Globus pallidus (tissue), 1 donor: ENCODE measurements at places on chromosomes 12 and 14.

- no peak for DNase-seq
These were observed 337.5 kb downstream of the GLT1D1 start for GRCh38 chr12:129190827-129191226.

- DNase-seq, result no peak
These were observed 31.9 kb downstream of the CCDC91 start for GRCh38 chr12:28222081-28222700.

- no peak for DNase-seq
These were observed 59.4 kb downstream of the TMEM132C start for GRCh38 chr12:128326406-128326805.

DNA sequence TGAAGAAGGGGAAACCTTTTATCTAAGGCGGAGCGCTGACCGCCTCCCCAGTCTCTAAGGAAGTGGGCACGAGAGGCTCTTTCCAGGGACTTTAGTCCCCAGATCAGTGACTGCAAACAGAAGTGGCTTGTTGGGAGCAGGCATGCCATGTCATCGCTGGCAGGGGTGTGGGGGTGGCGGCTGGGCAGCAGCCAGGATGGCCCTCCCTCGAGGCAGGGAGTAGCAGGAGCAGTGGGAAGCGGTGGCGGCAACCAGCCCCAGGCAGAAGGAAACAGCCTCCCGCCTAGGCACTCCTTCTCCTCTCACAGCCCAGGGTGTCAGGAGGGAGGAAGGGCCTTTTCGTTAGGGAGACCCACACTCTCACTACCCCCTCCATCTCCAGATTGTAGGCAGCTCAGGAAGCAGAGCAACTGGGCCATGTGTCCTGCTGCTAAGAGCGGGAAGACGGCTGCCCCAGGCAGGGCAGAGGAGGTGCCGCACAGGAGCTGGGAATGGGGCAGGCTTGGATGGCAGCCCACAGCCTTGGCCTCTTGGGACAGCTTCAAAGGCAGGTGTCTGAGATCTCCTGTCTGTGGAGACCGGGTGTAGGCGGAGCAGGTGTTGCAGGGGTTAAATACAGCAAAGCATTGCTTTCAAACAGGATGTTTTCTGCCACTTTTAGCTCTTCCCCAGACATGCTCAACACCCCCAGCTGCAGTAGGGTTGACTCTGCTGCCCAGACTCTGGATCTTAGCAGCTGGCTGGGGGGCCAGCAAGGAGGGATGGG is 21.8 kb downstream of the VDR start:
- DNase-seq, result no peak

DNA sequence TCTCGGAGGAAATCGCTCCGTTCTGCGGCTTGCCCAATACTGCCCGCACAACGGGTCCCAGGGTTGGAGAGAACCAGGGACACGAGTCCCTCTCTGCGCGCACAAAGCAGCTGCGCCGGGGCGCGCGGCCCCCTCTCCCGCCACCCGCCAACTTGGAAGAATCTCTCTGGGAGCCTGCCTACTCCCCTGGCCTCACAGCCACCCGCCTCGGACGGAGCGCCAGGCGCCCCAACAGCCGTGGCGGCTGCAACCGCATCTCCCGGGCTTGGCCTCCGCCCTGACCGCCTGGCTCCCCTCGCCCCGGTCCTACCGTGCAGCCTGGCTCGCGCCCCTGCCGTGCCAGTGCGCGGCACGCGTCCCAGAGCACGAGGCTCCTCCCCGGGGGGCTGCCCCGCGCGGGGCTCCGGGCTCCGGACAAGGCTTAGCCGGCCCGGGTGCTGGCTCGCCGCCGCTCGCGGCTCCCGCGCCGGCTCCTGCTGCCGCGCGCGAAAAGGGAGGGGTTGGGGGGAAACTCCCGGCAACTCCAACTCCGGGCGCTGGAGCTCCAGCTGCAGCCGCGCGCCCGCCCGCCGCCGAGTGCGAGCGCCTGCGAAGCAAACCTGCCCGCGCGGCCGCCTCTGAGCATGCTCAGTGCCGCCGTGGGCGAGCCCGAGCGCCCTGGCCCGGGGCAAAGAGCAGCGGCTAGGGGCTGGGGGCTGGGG is at the start of gene STXBP6:
STXBP6 (minus strand) TSS at position 580 of the 701 bp plus-strand sequence. CDS start 75,329 bp downstream, outside the sequence.
- DNase-seq, result peak; percentile 90

DNA sequence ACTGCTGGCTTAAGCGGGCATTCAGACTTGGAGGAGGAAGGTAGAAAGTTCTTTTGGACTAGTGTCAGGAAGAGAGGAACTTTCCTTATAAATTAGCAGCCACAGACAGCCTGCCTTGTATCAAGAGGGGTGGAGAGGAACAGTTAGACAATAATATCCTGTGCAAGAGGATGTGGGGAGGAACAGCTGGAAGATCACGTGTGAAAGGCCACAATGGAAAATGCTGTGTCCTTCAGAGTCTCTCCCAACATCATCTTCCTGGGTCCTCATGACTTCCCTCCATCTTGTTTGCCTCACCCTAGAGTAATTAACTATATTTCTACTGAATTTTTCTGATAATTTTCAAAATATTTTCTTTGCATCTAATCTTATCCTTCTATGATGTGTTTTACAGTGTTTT is 117.4 kb downstream of the MGAT4C start:
- DNase-seq, result no peak
